ENCODE measurements at places on chromosomes 3 and 15.

GRCh38 chr3:39638301-39638700 is 170.8 kb downstream of the MOBP start:
- peaks cover 7% of the 10 kb centered on the region for H3K4me1 ChIP-seq
- H3K36me3 ChIP-seq, result no peaks in the 10 kb centered on the region
- no peaks in the 10 kb centered on the region for H3K27me3 ChIP-seq
- DNase-seq, result no peak
- no peak overlapping the region for H3K27ac ChIP-seq

DNA sequence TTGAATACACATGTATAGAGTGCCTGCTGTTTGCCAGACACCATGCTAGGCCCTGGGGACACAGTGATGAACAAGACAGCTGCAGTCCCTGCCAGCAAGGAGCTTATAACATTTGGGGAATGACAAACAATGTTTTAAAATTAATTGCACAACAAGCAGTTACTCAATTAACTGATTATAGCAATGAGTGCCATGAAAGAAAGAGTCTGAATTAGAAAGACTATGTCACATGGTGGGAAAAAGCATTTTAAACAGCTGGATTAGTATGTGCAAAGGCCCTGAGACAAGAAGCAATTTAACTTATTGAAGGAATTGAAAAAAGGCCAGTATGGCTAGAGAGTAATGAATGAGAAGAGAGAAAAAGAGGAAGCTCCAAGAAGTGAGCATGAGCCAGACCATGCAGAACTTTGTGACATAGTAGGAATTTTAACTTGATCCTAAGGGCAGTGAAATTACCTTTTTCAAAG is 64.5 kb upstream of the PLXNA1 start:
- peaks cover 7% of the 10 kb centered on the region for H3K4me1 ChIP-seq
- no peak overlapping the region for H3K27ac ChIP-seq
- H3K4me3 ChIP-seq, result no peak overlapping the region
- DNase-seq, result no peak
- H3K36me3 ChIP-seq, result peaks cover 11% of the 10 kb centered on the region
- H3K27me3 ChIP-seq, result no peaks in the 10 kb centered on the region

DNA sequence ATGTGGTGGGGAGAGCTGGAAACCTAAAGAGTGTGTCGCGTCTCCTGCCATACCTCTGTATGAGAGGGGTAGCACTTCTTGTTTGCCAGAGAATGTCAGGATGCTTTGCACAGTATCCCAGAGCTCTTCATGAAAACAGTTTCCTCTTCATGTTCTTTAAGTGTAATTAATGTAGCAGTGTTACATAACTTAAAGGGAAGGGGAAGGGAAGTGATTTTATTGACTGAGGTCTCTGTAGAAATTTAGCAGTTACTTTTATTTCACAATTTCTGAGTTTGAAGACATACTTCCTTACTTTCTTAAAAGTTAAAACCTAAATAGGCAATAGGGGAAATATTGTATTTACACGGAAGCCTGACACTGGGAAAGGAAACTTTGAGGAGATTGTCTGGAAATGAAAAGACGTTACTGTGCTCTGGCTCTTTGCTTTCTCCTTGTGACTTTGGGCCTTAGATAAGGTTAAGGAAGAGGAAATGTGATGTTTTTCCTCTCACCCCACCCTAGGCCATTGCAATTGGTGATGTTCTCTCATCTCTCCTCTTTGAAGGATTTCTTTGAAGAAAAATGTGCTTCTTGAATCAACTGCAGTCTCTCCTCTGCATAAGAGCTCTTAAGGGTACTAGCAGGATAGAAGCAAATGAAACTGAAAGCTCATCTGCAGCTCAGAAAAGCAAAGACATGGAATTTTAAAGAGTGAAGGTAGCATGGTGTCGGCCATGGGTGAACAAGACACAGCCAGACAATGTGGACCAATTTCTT is 6.0 kb downstream of the NXPE3 start:
- DNase-seq, result no peak
- H3K36me3 ChIP-seq, result peaks cover 20% of the 10 kb centered on the region
- peaks cover 2% of the 10 kb centered on the region for H3K4me1 ChIP-seq
- no peak overlapping the region for H3K27ac ChIP-seq
- H3K4me3 ChIP-seq, result no peak overlapping the region

DNA sequence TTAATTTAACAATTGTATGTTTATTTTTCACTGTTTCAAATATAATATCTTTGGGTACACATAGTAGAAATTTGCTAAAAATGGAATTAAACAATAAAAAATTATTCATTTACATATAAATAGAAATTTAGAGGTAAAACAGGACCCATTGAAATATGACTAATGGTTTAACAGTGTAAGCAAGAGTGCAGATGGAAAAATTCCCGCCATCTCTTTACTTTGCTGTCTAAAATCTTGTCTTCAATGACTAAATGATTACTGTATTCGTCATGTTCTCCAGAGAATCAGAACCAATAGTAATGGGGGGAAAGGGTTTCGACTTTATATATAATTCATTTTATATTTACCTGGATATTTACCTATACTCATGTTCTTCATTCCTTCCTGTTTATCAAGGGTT is 163.1 kb downstream of the IL1RAP start:
- no peak overlapping the region for H3K27ac ChIP-seq
- no peak overlapping the region for H3K4me3 ChIP-seq
- no peak for DNase-seq
- no peaks in the 10 kb centered on the region for H3K4me1 ChIP-seq

GRCh38 chr3:163891771-163892170 is 1186.5 kb downstream of the SI start:
- H3K4me1 ChIP-seq, result peaks cover 3% of the 10 kb centered on the region
- H3K36me3 ChIP-seq, result no peaks in the 10 kb centered on the region
- no peak overlapping the region for H3K27ac ChIP-seq
- H3K4me3 ChIP-seq, result no peak overlapping the region

GRCh38 chr3:1380926-1381646 is 288.3 kb downstream of the CNTN6 start:
- no peak overlapping the region for H3K4me3 ChIP-seq
- DNase-seq, result no peak
- no peaks in the 10 kb centered on the region for H3K4me1 ChIP-seq

GRCh38 chr15:65361708-65362459 is 15.9 kb downstream of the IGDCC3 start:
- DNase-seq, result no peak
- H3K27ac ChIP-seq, result no peak overlapping the region
- H3K4me3 ChIP-seq, result no peak overlapping the region
- H3K36me3 ChIP-seq, result peaks cover 83% of the 10 kb centered on the region

DNA sequence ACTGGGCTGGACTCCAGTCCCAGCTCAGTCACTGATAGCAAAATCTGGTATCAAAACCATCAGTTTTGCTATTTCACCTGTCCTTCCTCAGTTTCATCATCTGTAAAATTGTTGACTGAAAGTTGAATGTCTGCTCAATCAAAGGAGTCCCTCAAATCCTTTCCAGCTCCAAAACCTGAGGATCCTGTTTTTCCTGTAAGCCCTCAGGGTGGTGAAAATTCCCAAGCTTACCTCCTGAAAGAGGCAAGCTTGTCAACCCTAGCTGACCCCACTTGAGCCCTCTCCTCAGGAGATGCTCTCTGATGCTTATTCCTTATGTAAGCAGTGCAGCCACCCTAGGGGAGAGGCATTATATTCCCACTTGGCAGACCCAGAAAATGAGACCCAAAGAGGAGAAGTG is 82.6 kb downstream of the HMG20A start:
- no peaks in the 10 kb centered on the region for H3K27me3 ChIP-seq
- DNase-seq, result no peak
- H3K4me1 ChIP-seq, result peaks cover 24% of the 10 kb centered on the region
- no peak overlapping the region for H3K4me3 ChIP-seq

- no peaks in the 10 kb centered on the region for H3K27me3 ChIP-seq
- peaks cover 28% of the 10 kb centered on the region for H3K4me1 ChIP-seq
- H3K4me3 ChIP-seq, result no peak overlapping the region
These were observed 11.2 kb downstream of the BOC start for GRCh38 chr3:113222451-113223086.

DNA sequence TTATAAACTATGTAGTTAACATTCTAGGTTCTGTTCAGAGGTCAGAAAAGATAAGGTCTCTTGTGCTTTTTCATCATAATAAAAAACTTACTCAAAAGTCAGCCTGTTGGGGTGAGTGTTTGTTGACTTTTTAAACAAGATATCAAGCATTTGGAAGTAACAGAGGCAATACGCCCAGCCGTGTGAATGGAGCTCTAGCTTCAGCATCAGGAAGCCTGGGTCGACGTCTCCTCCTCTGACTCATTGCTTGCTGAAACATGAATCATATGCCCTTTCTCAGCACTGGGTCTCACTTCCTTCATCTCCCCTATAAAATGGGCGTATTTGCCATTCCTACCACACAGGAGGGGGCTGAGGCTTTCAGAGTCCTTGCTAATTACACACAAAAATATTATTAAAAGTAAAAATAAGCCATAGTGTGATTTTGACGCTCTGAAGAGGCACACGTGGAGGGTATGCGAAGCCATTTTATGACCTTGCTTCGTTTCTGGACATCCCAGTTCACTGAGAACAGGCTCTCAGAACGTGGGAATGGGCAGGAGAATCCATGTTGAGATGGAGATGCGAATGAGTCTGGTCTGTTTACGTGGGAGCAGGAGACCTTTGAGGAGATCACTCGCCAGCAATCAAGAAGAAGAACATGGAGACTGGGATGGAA is 220.8 kb upstream of the TPRG1 start:
- H3K27me3 ChIP-seq, result no peaks in the 10 kb centered on the region
- H3K36me3 ChIP-seq, result no peaks in the 10 kb centered on the region
- DNase-seq, result no peak
- H3K27ac ChIP-seq, result no peak overlapping the region
- no peak overlapping the region for H3K4me3 ChIP-seq

DNA sequence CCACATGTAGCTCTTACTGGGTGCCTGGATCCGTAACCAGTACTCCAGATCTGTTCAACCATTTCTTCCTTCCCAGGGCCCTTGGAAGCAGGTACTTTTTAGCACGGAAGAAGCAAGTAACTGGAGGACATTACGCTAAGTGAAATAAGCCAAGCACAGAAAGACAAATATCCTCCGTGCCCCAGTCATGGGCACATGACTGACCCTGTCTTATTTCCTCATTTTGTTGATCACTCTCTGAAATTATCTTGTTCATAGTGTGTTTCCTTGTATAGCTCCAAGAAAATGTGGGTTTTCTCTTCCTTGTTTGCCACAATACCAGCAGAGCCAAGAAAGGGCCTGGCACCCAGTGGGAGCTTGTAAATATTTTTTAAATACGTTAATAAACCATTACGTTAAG is 32.2 kb upstream of the MTMR14 start:
- no peaks in the 10 kb centered on the region for H3K4me1 ChIP-seq
- no peaks in the 10 kb centered on the region for H3K36me3 ChIP-seq
- H3K27ac ChIP-seq, result no peak overlapping the region
- no peak for DNase-seq
- H3K27me3 ChIP-seq, result no peaks in the 10 kb centered on the region
- H3K4me3 ChIP-seq, result no peak overlapping the region

DNA sequence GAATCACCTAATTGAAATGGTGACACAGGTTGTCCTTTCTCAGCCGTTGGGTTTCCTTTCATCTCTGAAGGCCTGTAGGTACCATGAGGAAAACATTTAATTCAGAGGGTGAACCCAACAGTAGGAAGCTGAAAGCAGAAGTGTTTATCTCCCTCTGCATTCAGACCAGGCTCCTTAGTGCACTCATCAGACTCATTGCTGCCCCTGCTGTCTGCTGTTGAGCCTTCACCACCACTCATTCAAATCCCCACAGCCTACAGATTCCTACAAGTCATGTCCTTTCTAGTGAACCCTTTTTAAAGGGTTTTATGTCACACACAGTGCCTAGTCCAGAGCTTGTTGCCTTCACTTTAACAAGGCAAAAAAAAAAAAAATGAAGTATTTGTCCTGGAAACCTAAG is 13.4 kb downstream of the WDR48 start:
- no peaks in the 10 kb centered on the region for H3K4me1 ChIP-seq
- no peak overlapping the region for H3K27ac ChIP-seq
- no peak overlapping the region for H3K4me3 ChIP-seq
- no peaks in the 10 kb centered on the region for H3K27me3 ChIP-seq
- peaks cover 5% of the 10 kb centered on the region for H3K36me3 ChIP-seq

DNA sequence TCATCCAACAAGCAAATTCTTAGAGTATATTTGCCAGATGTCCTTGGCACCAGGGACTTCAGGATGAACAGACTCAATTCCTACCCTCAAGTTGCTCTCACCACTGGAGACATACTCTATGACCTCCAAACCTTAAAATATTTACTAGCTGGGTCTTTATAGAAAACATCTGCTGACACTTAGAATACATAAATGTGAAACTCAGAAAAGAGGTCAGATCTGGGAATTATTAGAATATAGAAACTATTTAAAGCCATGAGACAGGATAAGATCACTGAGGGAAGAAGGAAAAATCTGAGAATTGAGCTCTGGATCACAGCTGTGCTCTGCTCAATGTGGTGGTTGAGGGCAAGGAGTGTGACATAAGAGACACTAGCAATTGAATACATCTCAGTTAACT is 695.4 kb upstream of the UBE2E2 start:
- no peaks in the 10 kb centered on the region for H3K36me3 ChIP-seq
- DNase-seq, result no peak
- no peak overlapping the region for H3K4me3 ChIP-seq
- no peaks in the 10 kb centered on the region for H3K4me1 ChIP-seq
- H3K27me3 ChIP-seq, result no peaks in the 10 kb centered on the region

DNA sequence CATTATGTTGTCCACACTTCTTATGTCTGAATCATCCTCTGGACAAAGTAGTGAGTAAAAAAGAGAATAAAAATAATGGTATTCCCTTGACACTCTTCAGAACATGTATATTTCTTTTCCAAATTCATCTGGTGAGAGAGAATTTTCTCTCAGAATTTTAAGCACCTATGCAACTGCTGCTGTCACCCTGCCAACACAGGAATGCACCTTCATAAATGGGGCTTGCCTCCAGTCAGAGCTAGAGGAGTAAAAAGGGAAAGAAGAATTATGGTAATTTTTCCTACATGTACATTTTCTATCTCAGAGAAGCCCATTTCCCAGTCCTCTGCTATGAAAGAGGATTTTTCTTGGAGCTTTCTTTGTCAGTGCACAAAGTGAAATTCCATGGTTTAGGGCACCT is 92.2 kb upstream of the ALCAM start:
- H3K4me3 ChIP-seq, result no peak overlapping the region
- H3K36me3 ChIP-seq, result no peaks in the 10 kb centered on the region
- DNase-seq, result no peak

DNA sequence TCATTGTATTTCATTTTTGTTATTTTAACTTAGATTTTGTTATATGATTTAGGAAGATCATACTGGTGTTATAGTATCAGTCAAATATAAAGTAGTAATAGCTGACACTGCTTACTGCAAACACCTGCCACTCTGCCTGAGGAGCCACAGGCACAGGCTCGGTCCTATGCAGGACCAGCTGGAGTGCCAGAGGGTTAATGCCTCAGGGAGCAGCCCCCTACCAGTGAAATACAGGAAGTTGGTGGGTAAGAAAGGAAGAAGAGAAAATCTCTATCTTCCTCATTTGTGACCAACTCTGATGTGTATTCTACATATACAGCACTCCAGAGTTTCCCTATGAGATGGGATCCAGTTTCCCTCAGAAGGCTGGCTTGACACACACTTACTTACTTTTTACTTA is 593.3 kb downstream of the UNC13C start:
- DNase-seq, result no peak
- no peak overlapping the region for H3K4me3 ChIP-seq
- H3K36me3 ChIP-seq, result no peaks in the 10 kb centered on the region
- no peak overlapping the region for H3K27ac ChIP-seq
- no peaks in the 10 kb centered on the region for H3K4me1 ChIP-seq

GRCh38 chr15:56228854-56229253 is 14.8 kb downstream of the RFX7 start:
- H3K27me3 ChIP-seq, result no peaks in the 10 kb centered on the region
- H3K36me3 ChIP-seq, result peaks cover 91% of the 10 kb centered on the region
- H3K4me1 ChIP-seq, result no peaks in the 10 kb centered on the region
- DNase-seq, result no peak

Measured in neuronal stem cell (in vitro differentiated cells).